Astrocyte of the cerebellum (primary cell): ENCODE measurements at places on chromosomes 16 and 17.

DNA sequence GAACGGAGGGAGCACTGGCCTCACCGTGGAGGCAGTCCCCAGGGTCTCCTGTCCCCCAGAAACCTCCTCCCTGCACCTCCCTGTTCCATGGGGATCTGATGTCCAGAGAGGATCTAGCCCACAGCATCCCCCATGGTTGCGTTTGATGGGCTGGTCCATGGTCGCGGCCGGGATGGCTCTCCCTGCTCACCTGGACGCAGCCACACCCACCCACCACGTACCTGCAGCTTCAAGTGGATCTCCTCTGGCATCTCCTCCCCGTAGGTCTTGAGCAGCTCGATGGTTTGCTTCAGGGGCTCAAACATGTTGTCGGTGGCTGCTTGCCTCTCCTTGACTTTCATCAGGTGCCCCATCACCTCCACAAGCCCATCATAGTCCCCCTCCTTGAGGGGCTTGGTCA lies 47.9 kb downstream of the DNAH17 start:
- DNase-seq = no peak

DNA sequence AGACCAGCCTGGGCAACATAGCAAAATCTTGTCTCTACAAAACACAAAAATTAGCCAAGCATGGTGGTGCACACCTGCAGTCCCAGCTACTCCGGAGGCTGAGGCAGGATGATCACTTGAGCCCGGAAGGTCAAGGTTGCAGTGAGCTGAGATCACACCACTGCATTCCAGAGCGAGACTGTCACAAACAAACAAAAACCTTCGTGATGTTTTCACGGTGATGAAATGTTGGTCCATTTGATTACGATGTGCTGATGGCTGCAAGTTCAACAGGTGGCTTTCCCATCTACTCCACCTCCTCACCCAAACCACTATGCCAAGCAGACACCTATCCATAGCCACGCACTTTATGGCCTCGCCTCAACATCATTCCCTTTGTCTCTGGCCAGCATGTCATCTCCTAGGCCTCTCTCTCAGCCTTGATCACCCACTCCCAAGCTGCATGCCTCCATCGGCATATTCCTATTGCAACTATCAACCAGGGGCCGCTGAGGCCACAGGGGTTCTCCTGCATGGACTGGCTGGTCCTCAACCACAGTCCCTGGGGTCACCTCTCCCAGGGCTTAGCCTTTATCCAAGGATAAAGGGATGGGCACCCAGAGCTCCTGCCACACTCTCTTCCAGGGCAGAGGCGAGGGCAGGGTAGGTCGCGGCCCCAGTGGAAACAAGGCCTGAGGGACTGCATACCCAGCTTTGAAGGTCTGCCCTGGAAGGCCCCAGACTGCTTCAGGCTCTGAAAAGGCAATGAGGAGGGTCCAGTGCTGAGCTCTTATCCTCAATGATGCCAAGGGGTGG lies 17.1 kb upstream of the ALOX15B start:
- no peak for DNase-seq

DNA sequence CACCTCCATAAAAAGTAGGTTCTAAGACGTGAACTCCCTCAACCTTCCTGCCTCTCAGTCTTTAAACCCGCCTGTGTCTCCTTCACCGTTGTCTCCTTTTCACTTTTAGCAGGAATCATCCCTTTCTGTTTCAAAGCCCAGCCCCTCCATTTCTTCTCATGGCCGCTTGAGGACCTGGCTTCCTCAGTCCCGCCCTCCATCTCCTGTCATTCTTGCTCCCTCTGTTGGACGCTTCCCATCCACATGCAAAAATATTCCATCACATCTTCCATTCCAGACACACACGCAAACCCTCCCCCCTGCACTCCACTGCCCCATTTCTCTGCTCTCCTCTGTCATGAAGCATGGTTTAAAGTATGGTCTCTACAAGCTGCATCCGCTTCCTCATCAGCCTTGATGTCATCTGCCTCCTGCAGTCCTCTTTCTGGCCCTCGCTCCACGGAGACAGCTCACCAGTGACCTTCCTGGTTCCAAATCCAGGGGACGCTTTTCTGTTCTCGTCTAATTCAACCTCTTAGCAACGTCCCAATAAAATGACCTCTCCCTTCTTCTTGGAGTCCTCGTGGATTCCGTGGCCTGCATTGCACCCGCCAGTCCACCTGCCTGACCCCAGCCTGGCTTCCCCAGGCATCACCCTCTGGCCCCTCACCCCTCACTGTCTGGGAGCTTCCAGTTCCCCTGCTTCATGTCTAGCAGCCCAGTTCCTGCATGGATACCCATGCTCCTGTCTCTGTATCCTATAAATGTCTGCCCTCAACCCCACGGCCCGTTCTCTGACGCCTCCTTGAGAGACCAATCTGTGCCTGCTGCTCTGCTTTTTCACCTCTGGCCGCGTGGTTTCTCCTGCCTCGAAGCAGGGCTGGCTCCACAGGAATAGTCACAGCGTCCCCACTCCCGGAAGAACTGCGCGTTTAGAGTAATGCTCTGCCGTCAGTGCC lies 26.2 kb downstream of the ANKRD40 start:
- DNase-seq = peak; percentile 59

DNA sequence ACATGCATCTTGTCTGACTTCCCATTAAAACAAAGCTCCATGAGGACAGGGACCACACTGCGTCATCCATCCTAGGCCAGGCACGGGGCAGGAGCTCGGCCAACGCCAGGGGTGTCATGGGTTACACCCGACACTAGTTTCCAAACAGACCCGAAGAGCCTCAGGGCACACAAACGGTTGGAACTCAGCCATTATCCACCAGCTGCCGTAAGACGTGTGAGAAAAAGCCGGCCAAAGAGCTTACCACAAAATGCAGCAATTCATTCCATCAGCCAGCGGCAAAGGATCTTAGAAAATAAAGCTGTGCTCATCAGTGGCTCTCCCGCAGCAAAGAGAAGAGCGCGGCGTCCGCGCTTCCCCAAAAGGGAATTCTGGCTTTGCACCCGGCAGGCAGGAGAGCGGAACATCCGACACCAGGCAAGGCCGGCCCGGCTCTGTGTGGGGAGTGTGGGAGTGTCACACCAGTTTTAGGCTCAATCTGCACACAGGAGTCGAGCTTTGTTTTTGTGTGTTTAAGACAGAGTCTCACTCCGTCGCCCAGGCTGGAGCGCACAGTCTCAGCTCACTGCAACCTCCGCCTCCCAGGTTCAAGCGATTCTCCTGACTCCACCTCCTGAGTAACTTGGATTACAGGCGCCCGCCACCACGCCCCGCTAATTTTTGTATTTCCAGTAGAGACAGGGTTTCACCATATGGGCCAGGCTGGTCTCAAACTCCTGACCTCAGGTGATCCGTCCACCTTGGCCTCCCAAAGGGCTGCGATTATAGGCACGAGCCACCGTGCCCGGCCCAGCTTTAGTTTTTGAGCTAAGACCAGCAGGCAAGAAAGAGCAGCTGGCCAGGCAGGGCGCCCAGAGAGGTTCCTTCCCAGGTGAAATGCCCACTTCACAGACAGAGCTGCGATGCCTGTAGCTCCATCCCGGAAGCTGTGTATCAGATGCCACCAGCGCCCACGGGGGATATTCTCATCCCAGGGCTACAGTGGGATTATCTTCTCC lies 1.5 kb downstream of the SLC38A8 start:
- no peak for DNase-seq

DNA sequence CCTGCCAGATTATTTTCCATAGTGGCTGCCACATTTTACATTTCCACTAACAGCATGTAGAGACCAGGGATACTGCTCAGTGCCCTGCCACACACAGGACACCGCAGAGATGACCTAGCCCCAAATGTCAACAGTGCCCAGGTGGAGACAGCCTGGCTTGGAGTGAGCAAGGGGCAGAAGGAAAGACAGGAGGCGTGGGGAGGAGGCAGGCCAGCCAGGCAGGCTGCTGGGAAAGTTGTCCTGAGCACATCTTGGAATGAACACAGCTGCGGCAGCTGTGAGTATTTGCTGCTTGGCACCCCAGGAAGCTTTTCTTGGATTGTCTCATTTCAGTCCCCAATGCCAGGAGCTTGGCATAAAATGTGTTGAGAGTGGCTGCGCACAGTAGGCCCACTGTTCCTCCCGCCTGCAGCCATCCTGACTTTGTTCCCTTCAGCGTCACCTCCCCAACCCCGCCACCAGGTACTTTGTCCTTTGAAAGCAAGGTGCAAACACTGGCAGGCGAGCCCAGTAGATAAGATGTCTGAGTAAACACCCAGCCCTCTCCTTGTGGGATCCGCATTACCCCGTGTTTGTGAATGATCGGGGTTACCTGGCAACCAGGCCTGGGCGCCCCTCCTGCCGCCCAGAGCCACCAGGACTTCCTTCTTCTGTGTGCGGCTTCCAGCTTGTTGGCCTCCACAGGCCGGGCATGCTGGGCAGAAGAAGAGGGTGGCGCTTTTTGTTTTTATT lies 114.0 kb downstream of the CMIP start:
- no peak for DNase-seq

- no peak for DNase-seq
These were observed 37.0 kb downstream of the HLF start for GRCh38 chr17:55301521-55302406.
